HEK293T (cell line): ENCODE measurements at places on chromosomes 6 and 20.

- no peak for DNase-seq
These were observed 6.8 kb downstream of the MDFI start for GRCh38 chr6:41645007-41645618.

GRCh38 chr6:131013495-131013894 lies 49.5 kb downstream of the EPB41L2 start:
- no peak for DNase-seq

DNA sequence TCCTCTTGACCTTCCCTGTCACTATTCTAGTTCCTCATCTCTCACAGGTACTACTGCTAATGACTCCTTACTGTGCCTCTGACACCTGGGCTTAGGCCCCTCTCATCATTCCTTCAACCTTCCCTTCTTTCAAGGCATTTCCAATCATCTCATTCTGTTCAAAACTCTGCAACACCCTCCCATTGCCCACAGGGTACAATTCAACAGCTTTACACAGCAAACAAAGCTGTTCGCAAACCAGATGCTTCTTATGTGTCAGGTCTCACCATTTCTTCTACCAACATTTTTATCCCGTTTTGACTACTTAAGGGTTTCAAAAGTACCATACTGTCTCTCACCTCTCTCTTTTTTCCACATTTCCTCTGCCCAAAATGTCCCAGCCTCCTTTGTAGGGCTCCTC lies 84.4 kb upstream of the ID4 start:
- DNase-seq = no peak

DNA sequence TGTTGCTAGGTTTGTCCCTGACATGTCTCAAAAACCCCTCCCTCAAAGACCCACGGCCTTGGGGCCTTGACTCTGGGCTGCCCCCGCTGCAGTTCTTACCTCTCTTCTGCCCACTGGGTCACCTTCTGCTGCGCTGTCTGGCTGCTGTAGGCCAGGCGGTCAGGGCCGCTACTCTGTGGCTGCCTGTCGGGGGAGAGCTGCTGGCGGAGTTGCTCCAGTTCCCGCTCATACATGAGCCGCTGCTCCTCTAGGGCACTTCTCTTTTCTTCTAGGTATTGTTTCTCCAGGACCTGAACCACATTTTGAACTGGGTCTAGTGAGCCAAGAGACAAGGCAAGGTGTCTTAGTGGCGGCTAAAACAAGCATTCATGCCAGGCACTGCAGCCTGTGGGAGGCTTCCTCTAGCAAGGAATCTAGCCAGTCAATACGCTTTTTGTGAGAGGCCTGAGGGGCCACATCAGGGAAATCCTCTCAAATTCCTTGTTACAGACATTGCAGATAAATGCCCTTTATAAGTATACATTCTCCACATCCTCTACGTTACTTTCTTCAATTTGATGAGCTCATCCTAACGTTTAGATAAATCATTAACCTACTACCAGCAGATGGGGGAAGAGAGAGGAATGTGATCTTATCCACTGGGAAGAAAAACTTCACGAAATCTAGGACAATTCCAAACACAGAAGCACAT lies 110.3 kb upstream of the NUP153 start:
- DNase-seq = no peak

DNA sequence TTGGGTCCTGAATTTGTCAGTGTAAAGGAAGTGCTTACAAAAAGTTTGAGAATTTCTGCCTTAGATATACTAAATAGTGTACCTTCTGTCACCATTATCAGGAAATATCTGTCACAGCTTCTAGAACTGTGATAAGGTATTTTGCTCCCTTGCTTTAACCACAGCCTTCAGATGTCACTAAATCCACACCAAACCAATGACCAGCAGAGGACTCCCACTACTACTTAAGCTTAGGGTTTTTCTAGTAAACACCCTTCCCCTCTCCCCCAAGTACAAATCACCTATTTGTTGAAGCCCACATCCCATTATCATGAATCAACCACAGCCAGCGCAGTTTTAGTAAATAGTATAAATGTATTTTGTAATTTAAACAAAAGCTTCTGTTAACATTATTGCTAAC lies 8.6 kb upstream of the JPH2 start:
- DNase-seq = no peak

DNA sequence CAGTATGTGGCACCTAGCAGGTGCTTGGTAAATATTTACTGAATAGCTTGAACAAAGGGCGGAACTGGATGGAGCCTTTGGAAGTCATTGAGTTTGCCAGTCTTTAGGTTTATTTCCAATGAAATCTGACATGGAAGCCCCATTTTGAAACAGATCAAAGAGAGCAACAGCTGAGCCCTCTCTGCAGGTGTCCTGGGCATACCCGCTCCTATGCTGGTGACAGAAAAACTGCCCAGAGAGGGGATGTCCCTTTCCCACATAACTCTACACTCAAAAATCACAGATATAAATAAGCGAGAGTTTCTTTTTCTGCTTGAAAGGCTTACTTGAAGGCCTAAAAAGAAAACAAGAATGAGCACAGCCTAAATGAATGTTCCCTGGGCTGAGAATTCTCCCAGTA lies 53.0 kb upstream of the RALY start:
- DNase-seq = no peak

DNA sequence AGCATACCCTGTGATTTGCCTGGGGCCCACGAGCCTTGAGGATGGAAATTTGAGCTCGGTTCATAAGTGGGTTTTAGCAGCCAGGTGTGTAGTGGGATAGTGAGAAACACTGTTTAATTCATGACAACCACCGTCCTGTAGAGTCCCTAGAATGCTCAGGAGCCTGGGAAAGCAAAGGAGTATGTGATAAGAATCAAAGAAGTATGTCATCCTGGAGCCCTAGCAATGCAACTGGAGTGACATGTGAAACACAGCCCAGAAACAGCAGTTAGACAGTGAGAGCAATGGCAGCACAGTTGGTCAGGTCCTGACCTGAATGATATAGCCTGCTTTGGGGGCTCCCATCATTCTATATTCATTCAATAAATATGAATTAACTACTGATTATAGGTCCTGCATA lies 161.2 kb upstream of the ECI2 start:
- no peak for DNase-seq

- no peak for DNase-seq
These were observed 71.4 kb upstream of the MLN start for GRCh38 chr6:33875141-33875581.

GRCh38 chr6:159098636-159099106 lies 53.9 kb upstream of the TAGAP start:
- no peak for DNase-seq

GRCh38 chr6:88490195-88490907 lies 324.2 kb upstream of the CNR1 start:
- DNase-seq = no peak

DNA sequence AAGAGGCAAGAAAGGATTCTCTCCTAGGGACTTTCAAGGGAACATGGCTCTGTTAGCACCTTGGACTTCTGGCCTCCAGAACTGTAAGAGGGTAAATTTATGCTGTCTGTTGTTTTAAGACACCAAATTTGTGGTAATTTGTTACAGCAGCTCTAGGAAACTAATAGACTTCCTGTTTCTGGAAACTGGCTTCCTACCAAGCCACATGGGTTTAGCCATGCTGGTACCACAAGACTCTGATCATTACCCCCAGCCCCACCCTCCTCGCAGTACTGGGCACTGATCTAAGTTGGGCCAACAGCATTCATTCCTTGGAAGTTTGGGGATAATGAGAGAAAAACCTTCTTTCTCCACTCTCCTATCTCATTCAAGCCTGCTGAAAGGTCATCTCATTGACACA lies 109.5 kb upstream of the SMLR1 start:
- DNase-seq = no peak

GRCh38 chr6:13286181-13286580 lies 42.2 kb downstream of the TBC1D7 start:
- DNase-seq = no peak

DNA sequence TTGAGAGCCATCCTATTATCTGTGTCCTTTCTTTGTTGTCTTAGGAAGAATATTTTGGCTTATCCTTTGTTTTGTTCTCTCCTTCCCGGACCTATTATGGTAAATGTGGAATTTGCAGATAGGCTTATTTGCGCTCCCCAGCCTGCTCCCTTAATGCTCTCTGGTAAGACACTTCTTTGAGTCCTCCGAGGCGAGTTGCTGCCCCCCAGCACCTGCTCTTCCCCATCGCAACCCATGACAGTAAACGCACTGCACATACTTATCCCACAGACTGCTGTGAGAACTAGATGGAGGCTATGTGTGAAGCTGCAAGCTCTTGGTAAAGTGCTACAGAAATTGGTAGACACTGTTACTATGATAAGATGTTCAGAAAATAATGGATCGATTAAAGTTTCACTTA lies 47.0 kb upstream of the ESR1 start:
- DNase-seq = no peak

GRCh38 chr6:39978240-39978639 lies 44.0 kb upstream of the MOCS1 start:
- no peak for DNase-seq

DNA sequence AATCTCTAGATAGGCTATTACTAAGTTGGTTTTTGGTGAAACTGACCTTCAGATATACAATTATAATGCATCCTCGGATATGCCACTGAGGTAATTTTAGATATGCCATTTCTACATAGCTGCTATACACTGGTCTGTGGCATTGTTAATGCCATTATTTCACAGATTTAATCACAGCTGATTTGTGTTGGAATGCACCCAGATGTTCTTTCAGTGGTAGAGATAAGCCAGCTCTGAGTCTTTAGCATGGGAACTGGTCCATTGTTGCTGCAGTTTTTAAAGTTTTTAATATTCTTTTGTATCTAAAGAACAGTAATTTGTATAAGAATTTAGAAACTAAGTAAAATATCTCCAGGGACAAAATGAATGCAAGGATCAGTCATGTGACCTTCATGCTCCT lies 6.8 kb downstream of the TMX4 start:
- no peak for DNase-seq

- no peak for DNase-seq
These were observed 112.0 kb downstream of the BACH2 start for GRCh38 chr6:90184334-90185298.

DNA sequence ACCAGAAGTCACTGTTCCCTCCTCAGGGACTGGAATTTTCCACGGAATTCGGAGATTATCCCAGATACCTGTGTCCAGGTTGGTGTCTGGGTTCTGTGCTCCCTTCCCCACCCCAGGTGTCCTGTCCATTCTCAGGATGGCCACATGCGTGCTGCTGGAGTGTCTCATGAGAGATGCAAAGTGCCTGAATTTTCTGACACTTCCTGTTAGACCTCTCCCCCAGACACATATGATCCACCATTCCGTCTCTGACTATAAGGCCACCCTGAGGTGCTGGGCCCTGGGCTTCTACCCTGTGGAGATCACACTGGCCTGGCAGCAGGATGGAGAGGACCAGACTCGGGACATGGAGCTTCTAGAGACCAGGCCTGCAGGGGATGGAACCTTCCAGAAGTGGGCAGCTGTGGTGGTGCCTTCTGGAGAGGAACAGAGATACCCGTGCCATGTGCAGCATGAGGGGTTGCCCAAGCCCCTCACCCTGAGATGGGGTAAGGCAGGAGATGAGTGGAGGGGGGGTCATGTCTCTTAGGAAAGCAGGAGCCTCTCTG lies 14.4 kb upstream of the HLA-A start:
- no peak for DNase-seq

- DNase-seq = no peak
These were observed 31.7 kb downstream of the GFRA4 start for GRCh38 chr20:3631534-3631933.

GRCh38 chr6:34231566-34232336 lies 4.9 kb upstream of the HMGA1 start:
- DNase-seq = no peak

DNA sequence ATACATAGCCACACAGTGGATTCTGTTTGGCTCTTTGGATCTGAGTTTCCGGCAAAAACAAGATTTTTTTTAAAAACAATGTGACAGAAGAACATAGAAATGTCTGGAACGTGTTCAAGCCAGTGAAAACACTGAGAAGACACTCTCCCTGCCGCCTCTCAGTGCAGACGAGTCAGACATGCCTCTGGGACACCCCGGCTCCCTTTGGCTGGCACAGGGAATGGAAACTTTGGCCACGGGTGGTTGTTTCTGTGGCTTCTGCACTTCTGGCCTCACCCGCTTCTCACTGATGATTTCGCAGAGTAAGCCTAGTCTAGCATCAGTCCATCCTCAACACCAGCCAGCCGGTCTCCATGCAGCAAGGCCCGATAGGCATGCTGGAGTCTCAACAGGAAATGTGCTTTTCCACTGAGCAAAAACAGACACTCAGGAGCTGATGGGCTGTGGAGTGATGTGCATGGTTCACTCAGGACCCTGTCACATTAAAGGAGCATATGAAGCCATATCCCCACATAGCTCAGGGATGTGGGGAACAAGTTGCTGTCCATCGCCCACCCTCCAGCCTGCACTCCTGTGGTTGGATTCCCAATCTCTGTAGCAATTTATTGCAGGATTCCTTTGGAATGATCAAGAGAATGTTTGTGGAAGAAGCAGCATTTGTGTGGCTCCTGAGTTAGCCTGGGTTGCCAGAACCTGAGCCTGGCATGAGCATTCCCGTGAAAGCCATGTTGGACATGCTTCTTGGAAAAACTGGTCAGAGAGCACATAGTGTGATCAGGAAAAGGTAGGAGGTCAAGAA lies 262.0 kb upstream of the RIN2 start:
- DNase-seq = no peak

DNA sequence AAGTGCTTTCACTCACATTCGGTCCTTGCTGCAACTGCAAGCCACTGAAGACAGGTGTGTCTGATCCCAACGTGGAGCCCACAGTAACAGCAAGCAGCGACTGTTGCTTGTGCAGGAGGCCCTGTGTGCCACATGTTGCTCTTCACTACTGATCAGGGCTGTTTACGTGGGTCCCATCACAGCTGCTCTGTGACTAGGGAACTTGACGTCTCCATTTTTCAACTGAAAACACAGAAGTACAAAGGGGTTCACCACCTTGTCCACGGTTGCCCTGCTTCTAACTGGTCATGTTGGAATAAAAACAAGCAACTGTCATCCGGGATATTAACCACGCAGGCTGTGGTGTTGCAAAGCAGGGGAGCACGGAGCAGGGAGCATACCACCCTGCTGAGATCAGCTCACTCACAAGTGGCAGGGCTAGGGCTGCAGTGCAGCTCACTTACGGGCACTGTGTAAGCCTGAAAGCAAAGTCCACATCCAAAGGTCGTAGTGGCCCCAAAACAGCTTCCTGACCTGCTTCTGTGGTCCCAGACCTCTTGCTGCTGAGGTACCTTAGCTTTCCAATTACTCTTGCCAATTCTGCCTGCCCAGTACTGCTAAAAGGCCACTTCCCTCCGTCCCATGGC lies 105.8 kb upstream of the DUSP22 start:
- no peak for DNase-seq
